Muscle of arm (tissue), 14 donors: ENCODE measurements at places on chromosomes 3 and 15.

- no peak for DNase-seq
Measured at GRCh38 chr3:159765860-159766294, 222.8 kb upstream of the IL12A start.

DNA sequence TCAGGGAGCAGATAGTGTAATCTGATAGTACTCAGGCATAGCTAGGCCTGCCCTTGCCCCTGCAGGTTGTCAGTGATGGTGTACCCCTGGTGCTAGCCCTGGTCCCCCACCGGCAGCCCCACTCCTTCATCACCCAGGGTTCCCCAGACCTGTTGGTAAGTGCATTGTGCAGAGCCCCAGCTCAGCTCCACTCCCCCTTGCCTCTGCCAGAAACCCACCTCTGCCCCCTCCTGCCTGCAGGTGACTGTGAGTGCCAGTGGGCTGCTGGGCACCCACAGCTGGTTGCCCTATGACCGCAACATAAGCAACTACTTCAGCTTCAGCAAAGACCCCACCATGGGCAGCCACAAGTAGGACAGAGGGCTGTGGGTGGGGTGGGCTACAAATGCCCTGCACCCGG is 27.5 kb downstream of the NBEAL2 start:
- DNase-seq: no peak

DNA sequence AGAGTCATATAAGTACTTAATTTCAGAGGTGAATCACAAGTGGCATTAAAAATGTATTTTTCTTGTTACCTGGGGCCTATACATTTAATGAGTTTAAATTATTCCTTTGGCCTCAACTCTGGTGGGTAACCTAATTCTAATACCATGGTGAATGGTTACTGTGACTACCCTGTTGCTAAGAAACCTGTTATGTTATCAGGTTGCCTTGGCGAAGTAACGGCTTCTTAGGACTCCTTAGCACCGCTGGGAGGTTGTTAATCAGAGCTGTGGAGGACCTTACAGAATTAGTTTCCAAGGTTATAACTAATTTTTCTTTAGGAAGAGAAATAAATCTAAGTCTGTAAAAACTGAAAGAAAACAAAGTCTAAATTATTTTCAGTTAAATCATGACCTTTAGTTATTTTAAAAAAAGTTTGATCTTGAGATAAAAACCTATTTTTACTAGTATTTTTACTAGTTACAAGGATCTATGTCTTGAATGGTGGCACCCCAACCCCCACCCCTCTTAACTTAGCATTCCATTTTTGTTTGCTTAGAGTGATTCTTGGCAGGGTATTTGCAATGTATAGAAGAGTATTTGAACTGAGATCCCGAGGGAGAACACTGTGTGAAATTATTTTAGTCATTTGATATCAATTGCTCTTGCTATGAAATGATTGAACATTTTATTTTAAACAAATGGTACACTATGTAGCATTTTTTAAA is 155.5 kb downstream of the FNDC3B start:
- no peak for DNase-seq

- DNase-seq: no peak
Measured at GRCh38 chr3:46541835-46542234, 24.3 kb downstream of the LRRC2 start.

DNA sequence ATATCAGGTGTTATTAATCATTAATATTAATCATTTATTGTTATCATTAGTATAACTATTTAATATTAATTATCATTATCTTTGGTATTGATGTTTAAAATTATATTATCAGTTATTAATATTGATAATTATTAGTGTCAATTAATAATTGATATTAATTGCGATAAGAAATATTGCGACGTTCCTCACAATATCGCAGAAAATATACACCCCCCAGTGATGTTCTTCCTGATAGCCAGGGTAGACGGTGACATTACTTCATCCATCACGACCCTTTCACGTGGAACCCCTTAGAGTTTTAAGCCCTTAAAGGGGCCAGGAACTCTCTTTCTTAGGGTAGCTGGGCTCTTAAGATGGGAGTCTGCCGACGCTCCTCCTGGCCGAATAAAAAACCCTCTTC is 98.6 kb upstream of the OSBPL11 start:
- no peak for DNase-seq

GRCh38 chr15:33837294-33837693 is 131.0 kb upstream of the CHRM5 start:
- DNase-seq: no peak

DNA sequence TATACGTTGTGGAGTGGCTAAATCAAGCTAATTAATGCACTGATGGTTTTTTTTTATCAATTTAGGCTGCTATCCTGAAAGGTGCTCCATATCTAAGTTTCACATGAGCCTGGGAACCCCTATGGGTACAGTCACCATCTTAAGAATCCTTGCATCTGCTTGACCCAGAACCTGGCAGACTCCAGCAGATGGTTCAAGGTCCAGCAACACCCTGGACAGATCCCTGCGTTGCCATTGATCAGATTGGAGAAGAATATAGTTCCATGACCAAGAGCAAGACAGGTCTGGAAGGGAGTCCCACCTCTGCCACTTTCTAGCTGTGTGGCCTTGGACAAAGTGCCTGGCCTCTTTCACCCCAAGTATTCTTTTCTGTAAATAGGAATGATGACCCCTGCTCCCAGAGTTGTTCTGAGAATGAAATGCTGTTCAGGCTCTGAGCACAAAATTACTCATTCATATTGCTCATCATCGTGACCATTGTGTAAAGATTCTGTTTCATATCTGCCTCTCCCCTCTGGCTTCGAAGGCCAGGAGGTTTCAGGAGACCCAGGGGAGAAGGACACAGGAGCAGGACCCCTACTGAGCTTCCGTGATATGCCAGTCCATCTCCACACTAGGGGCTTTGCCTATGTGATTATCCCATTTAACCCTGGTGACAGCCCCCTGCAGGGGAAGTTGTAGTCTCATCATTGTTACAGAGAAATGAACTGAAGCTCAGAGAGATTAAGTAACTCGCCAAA is 30.0 kb upstream of the TSEN2 start:
- no peak for DNase-seq

DNA sequence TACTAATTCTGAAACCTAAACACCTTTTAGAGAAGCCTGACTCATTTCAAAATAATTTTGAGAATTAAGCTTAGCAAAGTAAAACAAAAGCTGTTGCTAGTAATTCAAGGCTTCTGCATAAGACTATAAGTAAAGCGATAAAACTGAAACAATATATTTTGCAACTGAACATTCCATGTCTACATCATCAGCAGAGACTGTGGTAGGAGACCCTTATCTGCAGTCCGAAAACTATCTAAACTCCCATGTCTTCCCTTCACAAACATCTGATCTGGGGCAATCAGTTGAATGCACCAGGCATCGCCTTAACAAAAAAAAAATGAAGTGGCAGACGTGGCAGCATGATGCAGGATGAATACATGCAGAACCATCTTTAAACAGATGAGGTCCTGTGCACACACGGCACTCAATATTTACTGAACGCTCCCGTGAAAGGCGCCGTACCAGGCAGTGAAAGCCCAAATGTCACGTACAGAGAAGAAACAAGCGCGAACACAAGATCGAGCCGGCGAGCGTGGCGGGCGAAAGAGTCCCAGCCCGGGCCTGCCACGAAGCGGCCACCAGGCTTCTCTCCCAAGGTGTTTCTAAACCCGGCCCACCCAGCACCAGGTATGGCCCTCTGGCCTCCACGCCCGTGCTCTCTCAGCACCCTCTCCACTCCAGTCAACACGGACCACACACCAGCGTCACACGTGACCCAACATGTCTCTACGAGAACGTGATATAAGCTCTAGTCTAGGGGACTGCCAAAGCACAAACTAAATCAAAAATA is 63.0 kb downstream of the CHSY1 start:
- no peak for DNase-seq

- DNase-seq: no peak
Measured at GRCh38 chr3:184078851-184079250, 18.0 kb upstream of the HTR3E start.

GRCh38 chr3:192496905-192497587 is 230.3 kb downstream of the FGF12 start:
- DNase-seq: no peak

DNA sequence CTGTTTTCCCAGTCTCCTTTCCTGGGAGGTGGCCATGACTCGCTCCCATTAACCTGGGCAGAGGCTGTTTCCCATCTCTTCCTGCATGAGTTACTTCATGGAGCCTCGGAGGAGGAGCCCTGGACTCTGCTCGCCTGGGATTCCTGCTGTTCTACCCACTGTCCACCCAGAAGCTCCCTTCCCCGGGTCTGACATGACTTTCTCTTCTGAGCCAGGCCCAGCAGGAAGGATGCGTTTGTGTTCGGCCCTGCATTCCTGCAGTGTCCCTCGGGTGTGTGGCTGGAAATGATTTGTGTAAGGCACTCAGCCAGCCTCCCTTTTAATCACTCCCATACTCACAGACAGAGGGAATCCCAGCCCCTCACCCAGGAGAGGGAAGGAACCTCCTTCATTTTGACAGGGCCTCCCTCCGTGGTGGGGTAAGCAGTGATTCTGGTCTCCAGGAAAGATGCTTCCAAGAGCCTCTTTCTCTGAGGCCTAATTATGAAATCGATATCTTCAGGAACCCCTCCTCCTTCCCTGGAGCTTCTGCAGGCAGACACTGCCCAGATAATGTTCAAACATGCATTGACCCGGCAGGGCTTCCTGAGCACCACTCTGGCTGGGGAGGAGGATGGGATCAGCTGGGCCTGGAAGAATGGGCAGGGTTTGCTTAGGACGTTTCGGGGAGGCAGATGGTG is 41.6 kb upstream of the DLG1 start:
- DNase-seq: peak; percentile 87

DNA sequence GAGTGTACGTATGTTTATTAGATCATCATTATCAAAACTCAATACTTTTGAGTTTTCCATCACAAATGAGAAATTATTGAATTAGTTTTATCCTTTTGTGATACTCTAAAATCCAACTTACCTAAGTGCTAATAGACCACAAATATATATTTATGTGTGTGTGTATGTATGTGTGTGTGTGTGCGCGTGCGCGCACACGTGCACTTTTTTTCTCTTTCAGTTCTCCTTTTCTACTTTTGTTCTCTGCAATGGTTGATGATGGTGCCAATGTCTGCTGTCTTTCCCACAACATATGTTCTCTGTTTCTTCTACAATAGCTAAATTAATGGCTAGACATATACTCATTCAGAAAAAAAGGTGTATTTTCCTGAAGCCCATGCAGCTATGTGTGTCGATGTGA is 571.6 kb upstream of the ARPP21 start:
- no peak for DNase-seq

GRCh38 chr3:181210275-181210674 is 220.7 kb upstream of the DNAJC19 start:
- DNase-seq: peak; percentile 2

DNA sequence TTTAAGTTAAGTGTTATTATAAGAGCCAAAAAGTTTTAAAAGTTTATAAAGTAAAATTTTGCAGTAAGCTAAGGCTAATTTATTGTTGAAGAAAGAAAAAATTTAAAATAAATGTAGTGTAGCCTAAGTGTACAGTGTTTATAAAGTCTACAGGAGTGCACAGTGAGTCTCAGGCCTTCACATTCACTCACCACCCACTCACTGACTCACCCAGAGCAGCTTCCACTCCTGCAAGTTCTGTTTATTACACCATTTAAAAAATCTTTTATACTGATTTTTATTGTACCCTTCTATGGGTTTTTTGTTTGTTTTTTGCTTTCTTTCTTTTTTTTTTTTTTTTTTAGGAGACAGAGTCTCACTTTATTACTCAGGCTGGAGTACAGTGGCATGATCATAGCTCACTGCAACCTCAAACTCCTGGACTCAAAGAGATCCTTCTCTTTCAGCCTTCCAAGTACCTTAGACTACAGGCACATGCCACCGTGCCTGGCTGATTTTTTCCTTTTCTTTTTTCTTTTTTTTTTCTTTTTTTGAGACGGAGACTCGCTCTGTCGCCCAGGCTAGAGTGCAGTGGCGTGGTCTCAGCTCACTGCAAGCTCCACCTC is 25.9 kb downstream of the CSTA start:
- no peak for DNase-seq

GRCh38 chr15:76668900-76669299 is 236.2 kb downstream of the SCAPER start:
- DNase-seq: no peak

- no peak for DNase-seq
Measured at GRCh38 chr15:95883064-95883463, 447.4 kb upstream of the NR2F2 start.

- DNase-seq: no peak
Measured at GRCh38 chr3:62367763-62368195, 5.6 kb downstream of the FEZF2 start.

DNA sequence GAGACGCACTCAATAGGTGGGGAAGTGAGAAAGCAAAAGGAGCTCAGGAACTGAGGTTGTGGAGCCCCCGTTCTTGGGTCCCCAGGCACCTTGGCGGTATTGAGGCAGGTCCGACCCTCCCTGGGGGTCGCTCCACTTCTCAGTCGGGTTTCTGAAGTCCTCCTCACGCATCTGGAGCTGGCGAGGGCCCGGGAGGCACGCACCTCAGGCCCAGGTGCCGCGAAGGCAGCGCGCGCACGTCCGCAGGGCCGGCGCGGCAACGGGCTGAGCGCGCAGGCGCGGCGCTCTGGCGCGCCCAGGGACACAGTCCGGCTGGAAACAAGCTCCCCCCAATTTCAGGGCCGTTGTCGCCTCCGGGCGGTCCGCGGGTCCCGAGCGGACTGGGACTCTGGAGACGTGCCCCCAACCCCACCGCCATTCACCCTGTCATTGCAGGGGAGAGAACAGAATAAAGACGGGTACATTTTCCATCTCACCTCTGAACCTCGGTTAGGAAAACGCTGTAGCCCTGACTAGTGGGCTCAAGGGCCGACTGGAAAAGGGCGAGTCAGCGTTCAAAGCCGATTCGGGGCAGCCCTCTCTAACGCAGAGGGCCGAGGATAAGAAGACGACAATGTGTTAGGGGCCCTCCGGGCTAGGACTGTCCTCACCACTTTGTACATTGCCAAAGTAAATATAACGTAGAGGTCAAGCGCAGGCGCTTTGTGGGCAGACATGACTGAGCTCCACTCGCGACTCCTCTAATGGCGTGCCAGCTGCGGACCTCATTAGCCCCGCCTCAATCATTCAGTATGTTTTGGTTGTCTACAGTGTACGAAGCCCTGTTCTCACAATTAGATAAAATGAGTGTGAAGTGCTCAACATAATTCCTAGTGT is at the start of gene ZNF770:
ZNF770 (minus strand) TSS at position 261 of the 876 bp plus-strand sequence. CDS start 4,853 bp downstream, outside the sequence.
- DNase-seq: peak; percentile 90

DNA sequence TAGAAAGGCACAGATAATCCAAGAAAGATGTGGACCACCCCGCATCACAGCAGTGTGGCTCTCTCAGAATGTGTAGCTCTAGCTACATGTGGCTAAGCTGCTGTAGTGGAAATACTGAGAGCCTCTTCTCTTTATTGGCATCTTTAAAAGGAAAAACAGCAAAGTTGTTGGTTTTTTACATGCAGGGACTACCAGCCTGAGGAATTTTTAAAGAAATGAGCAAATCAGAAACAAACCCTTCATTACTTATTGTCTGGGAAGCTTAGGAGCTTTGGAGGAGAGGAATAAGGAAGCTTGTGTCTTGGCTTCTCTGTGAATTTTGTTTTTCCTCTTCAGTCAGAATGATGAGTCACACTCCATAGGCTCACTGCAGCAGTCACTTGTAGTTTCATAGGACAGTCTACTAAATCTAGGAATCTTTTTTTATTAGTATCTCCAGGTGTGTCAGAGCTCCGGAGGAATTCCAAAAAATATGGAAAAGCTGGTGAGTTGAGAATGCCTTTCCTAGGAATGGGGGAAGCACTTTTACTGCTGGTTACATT is 27.5 kb downstream of the POLG start:
- DNase-seq: no peak

- DNase-seq: no peak
Measured at GRCh38 chr3:32469151-32469874, 33.3 kb downstream of the CMTM6 start.

GRCh38 chr3:26753095-26753494 is 130.5 kb downstream of the LRRC3B start:
- peak; percentile 38 for DNase-seq

- no peak for DNase-seq
Measured at GRCh38 chr15:41886741-41887140, 7.1 kb downstream of the SPTBN5 start.
